Cardiac muscle cell (in vitro differentiated cells and primary cell): ENCODE measurements at places on chromosomes 7 and 10.

GRCh38 chr7:149466364-149466763 is 5.5 kb upstream of the ZNF777 start:
- DNase-seq = no peak

DNA sequence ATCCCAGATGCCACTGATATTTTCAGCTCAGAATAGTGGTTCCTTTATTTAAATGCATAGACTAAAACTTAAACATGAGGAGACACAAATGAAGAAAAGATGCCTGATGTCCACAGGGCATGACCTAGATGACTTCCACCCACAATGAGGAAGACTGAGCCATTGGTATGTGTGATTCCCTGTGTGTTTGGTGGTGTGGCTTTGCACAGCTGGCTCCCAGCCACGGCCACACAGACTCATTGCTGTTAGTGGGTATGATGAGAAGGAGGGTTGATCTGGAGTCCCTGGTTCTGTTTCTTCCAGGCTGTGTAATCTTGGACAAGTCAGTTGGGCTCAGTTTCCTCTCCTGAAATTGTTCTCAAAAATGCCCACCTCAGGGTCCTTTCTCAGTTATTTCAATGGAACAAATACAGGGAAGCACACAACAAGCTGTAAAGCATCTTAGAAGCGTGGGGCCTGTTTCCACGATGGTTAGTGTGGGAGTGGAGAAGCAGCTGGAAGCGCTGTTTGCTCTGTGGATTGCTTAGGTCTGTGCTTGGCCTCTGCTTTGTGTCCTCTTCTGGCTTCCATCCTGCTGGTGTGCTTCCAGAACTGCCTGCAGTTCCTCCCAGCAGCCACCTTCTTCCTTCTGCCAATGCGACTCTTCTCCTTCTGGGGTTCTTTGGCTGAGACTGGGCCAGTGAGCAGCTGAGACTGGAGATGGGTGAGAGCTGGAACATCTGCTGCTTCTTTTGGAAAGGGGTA is 303.7 kb downstream of the BMPER start:
- peak; percentile 32 for DNase-seq

- no peak for DNase-seq
Observed at GRCh38 chr7:29005829-29006228, 47.7 kb upstream of the TRIL start.

DNA sequence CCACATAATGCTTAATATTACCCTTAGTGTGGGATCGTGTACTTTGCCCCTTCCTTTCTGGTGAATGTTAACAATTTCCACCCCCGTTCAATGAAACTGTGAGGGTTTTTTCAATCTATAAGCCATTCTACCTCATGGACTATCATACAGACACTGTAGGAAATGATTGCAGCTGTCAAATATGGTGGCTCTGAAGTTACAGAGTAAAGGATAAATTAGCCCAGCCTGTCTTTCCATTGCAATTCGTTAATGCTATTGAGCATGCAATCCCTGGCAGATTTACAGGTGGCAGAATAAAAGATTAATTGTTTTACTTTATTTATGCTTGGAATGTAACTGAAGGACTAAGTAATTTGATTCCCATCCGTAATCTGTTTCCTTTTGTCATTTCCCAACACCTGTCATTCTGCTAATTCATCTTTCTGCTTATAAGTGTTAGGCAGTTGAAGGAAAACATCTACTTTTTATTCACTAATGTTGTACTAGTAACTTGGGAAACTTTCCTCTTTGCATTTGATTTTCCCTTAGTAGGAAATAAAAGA is 1211.6 kb upstream of the LRRN3 start:
- no peak for DNase-seq

DNA sequence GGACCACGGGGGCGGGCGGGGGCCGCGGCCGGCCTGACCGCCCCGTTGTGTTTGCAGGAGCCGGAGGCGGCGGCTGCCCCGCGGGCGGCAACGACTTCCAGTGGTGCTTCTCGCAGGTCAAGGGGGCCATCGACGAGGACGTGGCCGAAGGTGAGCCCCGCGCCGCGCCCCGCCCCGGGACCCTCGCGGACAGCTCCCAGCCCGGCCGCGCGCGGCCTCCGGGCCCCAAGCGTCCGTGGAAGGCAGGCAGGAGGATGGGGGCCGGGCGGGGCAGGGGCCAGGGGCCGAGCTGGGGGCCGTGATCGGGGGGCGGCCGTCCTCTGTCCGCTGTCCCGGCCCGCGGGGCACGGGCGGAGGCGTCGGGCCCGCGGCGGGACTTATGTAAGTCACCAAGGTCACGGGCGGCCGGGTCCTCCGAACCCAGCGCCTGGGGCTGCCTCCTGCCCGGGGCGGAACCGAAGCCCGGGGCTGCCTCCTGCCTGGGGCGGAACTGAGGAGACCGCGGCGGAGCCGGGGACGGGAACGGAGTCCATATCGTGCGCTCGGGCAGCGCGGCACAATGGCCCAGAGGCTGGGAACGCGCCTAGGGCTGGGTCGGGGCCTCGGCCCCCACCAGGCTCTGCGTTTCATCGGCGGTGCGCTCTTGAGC is 497 bp downstream of the PPP2R2D start:
- DNase-seq = peak; percentile 64

GRCh38 chr10:106672517-106673175 is 491.9 kb downstream of the SORCS1 start:
- no peak for DNase-seq

DNA sequence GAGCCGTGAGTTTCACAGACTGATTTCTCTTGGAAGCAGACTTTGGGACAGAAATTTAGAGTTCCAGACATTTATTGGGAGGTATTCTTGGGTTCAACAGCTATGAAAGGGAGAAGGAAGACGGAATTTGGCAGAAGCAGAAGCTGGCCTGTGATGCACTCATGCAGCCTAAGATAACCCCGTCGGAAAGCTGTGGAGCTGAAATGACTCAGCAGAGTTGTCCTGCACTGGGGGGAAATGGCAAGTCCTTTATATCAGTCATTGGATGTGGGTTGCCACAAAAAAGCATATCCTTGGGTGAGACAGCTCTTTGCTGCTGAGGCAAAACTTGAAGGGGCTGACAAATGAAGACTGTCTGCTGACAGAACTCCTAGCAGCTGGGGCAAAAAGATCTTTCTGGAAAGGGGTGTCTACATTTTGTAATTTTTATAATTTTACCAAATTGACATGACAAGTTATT is 11.5 kb upstream of the MICU1 start:
- peak; percentile 2 for DNase-seq

DNA sequence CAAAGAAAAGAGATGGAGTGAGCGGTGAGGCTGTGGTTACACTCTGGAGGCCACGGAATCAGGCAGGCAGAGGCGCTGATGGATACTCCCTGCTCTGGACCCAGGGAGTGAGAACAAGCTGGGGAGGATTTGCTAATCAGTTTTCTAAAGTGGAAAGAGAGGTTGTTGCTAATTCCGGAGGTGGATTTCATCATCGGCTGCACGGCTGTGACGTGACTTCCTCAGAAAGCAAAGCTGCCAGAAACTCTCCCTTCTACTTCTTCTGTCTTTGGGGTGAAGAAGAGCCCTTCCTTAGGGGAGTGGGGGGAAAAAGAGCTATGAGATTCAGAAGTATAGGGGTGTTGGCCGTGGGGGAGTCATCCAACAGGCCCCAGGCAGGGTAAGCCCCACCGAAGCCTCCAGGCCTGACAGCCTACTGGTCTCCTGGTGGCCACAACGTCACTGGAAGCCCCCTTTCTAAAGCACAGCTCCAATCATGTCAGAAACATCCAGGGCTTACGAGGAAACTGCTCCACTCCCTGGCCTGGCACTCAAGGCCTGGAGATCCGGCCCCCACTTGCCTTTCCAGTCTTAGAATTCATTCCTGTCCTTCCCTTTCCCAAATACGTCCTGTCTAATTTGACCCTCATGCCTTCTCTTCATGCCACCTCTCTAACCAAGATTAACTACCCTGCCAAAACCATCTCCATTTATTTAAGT is 114.5 kb downstream of the HIP1 start:
- DNase-seq = peak; percentile 60

GRCh38 chr10:106111246-106111645 is 1053.3 kb downstream of the SORCS1 start:
- DNase-seq = no peak

- DNase-seq = no peak
Observed at GRCh38 chr7:149067869-149068268, 22.6 kb downstream of the ZNF786 start.

GRCh38 chr7:36262309-36263094 is 109.4 kb downstream of the EEPD1 start:
- peak; percentile 24 for DNase-seq

- no peak for DNase-seq
Observed at GRCh38 chr7:2886391-2886790, 42.3 kb upstream of the GNA12 start.

- no peak for DNase-seq
Observed at GRCh38 chr10:60952067-60952845, 8.3 kb upstream of the RHOBTB1 start.

DNA sequence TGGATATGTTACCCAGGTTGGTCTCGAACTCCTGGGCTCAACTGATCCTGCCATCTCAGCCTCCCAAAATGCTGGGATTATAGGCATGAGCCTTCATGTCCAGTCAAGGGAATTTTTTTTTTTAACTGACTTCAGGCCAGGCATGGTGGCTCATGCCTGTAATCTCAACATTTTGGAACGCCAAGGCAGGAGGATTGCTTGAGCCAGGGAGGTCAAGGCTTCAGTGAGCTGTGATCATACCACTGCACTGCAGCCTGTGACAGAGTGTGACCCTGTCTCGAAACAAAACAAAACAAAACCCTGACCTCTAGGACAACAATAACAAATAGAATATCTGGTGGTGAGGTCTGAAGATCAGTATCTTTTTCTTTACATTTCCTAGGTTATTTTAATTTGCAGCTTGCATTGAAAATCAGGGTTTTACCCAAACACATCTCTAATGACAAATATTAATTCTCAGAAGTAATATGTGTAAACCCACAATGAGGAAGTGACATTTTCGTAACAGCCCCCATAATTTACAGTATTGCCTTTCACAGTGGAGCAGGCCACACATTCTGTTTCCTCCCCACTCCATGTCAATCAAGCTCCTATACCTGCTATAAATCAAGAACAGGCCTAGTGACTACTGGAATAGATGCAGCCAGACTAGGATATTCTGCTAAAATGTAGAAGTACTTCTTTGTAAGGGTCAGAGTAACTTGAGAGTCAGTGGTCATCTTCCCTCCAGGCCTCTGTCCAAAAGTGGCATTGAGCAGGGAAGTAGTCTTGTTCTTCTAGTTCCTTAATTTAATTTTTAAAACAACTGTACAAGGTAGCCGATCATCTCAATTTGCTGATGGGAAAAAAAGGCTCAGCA is 43.3 kb upstream of the ECHDC3 start:
- DNase-seq = no peak

DNA sequence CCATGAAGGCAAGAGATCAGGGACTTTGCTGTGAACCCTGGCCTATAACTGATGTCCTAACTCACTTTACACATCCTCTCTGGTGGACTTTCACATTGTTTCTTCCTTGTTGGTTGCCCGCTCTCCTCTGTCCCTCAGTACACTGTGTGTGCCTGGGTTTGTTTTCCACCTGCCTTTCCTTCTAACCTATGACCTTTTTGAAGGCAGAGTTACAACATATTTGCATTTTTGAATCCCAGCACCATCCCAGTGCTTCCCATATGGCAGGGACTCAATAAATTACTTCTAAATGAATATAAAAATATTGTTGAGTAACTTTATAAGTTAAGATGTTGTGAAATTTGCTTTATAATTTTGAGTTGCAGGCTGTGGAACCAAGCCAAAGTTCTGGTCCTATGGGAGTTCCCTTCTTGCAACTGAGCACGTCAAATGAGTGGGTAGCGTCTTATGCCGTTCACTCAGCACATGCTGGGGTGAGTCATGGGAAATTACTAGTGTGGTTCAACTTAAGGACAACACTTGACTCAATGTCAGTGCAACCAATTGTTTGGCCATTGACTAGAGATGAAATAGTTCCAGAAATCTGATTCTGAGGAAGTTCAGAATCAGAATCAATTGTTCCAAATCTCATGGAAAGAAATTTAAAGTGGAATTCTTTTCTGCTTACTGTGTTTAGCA is 250.9 kb downstream of the TWIST1 start:
- DNase-seq = no peak

DNA sequence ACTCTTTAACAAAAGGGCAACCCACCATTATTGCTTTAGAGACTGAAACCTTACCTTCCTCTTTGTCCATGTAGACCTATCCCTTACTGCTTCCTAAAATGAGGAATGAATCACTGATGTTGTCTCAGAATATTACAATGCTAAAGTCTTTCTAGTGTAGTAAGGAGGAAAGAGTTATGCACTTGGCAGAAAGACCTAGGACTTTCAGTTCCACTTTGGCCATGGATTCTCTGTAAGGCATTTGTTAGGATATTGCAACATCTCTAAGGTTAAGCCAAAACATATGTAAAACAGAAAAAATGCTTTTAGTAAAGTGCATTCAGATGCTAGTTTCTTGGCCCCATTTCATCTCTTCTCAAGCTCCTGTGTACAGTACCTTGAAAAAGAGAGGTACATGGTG is 230.9 kb downstream of the PARD3 start:
- no peak for DNase-seq

GRCh38 chr7:118288098-118288497 is 63.6 kb downstream of the ANKRD7 start:
- no peak for DNase-seq

GRCh38 chr7:155351120-155351870 is 53.6 kb downstream of the INSIG1 start:
- no peak for DNase-seq

DNA sequence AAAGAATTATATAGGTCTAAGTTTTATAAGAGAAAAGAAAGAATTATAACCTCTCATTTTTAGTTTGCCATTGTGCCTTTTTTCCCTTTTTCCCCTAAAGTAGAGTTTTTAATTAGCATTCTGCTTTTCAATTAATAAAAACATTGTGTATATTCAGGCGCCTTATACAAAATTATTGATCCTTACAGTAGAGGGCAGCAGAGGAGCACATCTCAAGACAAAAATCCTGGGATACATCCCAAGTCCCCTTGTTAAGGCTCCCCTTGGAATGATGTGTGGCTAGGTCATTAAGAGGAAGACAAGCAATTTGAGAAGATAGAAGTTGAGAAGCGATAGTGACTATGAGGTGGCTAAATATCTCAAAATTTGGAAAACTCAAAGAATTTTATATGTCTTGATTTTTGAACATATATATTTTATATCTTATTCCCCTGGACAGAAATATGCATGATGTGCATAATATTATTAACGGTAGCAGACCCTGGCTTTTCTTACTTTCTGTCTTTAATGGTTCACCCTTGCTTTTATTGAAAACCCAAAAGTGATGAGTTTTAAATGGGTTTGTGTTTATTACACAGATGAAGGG is 19.1 kb upstream of the TPK1 start:
- DNase-seq = peak; percentile 55

DNA sequence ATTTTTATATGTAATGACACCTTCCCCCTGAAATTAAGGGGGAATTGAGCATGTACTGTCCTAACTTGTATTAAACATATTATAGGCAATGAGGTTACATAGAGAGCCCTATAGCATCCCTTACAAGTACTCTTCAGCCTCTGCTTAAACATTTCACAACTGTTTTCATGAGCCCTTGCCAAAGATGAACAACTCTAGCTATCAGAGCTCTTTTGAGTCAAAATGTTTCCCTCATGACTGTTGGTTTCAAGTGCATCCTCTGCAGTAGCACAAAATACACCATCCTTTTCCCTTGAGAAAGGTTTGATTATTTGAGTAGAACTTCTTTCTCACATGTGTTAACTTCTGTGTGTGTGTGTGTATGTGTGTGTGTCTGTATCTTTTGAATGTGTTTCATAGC is 1157.6 kb upstream of the CELF2 start:
- peak; percentile 28 for DNase-seq

GRCh38 chr10:37344413-37344812 is 219.0 kb downstream of the ANKRD30A start:
- DNase-seq = no peak

GRCh38 chr10:57983281-57983791 is 284.4 kb downstream of the IPMK start:
- no peak for DNase-seq

- no peak for DNase-seq
Observed at GRCh38 chr7:54814401-54814800, 55.4 kb upstream of the SEC61G start.
